Fibroblast of skin of left quadriceps (primary cell): ENCODE measurements at places on chromosomes 4 and X.
A peak's percentile ranks its signal among the peaks of the same experiment; 100 is the strongest.

DNA sequence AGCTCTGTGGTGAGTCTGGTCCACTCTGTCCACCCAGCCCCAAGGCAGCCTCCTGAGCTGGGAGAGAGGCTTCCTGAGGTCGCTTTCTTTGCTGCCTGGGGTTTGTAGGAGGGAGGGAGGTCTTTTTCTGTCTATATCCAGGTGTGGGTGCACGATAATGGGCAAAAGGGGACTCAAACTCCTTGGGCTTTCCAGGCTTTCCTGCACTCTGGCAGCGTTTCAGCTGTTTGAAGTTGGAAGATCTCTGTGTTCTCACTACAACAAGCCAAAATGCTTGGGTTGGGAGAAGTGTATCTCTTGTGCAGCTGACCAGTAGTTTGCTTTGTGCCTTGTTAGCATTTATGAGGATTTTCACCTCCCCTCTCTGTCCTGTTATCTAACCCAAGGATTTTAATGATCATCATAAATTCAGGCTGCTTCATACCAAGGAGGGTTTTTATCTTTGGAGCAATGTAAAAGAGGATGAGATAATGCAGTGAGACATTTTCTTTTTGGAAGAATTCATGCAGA lies 126.3 kb downstream of the REPS2 start:
- no peak for DNase-seq

- no peak for DNase-seq
Observed at GRCh38 chrX:74438764-74439163, 17.5 kb downstream of the SLC16A2 start.

- DNase-seq: peak; percentile 94
Observed at GRCh38 chrX:134603806-134604700, 54.2 kb downstream of the PLAC1 start.

DNA sequence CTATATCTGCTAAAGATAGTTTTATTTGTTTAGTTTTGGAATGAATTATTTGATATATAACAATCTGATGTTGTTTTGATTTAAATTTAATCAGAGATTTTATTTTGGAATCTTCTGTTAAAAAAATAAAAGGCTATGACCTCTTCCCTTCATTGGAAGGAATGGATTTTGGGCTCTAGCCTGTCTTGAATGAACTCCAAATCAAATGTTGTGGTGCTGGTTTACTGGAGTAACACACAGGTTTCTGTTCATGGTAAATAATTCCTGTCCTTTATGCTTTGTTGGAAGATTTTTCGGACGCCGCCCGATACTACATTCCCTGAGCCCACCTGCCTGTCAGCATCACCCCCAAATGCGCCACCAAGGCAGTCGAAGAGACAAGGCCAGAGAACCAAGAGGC lies 291.1 kb downstream of the ARHGAP10 start:
- DNase-seq: no peak

- no peak for DNase-seq
Observed at GRCh38 chr4:17206829-17207801, 304.8 kb downstream of the QDPR start.

DNA sequence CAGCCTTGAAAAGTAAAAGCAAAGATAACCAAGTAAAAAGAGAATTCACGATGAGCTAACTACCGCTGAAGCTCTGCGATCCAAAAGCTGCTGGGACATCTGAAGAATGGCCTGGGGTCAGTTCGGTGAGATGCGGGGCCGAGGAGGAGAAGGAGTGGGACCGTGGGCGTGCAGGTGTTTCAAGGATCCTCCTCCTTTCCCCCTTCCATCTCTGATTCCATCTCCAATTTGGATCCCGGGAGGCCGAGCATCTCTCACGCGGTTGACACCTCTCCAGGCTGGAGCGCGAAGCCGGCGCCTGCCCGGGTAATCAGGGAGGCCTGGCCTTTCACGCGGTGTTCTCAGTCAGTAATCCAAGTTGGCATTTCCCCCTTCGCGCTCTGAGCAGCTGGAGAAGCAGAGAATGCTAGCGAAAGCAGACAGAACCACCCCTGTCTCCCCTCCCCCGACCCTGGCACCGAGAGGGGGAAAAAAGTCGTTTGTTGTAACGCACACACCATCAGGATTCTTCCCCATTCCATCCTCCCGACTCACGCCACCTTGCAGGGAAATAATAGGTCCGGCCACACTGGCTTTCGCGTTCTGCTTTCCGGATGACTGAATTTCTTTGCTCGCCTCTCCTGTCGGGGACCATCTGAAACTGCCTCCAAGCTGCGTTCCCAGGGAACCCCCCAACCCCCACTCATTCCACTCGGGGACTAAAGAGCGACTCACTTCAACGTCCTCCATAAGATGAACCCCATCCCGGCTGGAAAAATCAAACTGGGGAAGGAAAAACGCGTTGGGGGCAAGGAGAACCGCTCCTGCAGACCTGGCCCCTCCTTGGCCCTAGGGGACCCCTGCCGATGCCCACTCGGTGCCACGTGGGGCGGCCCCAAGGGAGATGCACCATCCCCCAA lies 6.5 kb downstream of the NEUROG2 start:
- no peak for DNase-seq

GRCh38 chrX:38225093-38225492 lies 4.4 kb upstream of the SRPX start:
- DNase-seq: no peak

DNA sequence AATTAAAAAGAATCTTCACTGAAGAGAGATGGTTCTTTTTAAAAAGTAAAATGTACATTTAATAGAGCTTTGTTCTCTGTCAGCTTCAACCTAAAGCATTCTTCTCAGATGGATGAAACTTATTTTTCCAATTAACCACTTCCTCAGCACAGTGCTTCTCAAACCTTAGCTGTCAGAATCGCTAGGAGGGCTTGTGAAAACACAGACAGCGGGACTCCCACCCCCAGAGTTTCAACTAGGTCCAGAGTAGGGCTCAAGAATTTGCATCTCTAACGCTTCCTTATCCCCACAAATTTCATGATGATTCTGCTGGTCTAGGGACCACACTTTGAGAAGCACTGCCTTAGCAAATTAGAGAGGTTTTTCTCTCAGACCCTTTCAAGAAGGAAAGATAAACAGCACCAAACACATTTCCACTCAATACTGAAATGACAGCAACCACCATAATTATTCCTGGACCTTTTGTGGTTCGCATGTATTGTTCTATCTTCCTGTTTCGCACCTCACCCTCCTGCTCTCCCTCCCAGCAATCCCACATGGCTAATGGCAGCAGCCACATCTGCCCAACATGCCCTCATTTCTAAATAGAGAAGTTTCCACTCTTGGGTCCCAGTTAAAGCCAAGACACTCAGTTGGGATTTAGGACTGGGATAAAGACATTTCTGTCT lies 73.2 kb downstream of the ZNF827 start:
- no peak for DNase-seq

DNA sequence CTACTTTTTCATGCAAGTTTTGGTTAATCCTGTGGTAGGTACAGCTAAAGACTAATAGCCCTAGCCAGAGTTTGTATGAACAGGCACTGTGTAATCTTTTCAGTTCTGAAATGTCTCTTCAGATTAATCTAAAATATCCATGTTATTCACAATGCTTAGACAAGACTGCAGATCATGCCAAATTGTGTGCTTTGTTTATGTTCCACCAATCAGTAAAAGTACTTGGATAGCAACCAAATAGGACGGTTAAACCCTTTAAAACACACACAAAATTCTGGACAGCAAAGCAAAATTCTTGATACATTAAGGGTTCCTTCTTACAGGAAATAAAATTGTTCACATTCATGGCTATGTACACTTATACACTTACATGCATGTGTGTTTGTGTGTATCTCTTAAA lies 139.1 kb downstream of the KLHL13 start:
- no peak for DNase-seq

DNA sequence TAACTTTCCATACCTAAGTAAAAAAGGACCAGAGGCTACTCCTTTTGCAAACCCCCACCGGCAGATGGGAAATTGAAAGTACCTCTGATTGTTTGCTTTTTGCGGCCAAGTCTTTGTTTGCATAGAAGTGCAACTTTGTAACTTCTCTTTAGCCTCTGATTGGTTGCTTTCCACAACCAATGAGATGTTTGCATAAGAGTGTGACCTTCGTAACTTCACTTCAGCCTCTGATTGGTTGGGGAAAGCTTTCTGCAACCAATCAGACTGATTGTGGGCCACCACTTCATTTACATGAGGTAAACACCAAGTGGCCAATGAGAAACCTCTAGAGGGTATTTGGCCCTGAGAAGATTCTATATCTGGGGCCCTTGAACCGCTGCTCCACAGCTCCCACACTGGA lies 48.8 kb upstream of the PGRMC1 start:
- DNase-seq: no peak

DNA sequence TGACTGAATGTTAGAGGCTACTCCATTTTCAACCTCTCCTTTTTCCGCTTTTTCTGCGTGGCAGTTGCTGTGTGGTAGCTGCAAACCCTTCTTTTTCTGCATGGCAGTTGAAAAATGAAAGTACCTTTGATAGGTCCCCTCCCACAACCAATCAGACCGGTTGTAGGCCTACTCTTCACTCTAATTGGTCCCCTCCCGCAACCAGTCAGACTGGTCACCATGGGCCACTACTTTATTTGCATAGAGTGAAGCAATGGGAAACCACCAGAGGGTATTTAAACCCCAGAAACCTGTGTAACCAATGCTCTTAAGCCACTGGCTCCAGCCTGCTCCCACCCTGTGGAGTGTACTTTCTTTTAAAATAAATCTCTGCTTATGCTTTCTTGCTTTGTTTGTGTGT lies 877.8 kb downstream of the FAM133A start:
- no peak for DNase-seq

DNA sequence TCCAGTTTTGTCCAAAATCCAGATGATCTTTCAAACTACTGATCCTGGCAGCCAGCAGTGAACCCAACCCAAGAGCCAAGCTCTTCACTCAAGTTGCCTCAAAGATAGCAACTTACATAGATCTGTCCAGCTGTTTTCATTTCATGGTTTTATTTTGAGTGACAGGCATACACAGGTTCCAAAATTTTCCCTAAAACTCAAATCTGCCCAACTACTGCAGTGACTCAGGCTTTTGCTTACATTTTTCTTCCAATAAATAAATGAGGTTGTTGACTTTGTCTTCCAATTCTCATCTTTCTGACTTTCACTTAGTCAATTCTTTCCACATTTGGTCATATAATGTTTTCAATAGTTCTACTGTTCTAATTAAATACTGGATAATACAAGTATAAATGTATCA lies 158.8 kb downstream of the TECRL start:
- no peak for DNase-seq

DNA sequence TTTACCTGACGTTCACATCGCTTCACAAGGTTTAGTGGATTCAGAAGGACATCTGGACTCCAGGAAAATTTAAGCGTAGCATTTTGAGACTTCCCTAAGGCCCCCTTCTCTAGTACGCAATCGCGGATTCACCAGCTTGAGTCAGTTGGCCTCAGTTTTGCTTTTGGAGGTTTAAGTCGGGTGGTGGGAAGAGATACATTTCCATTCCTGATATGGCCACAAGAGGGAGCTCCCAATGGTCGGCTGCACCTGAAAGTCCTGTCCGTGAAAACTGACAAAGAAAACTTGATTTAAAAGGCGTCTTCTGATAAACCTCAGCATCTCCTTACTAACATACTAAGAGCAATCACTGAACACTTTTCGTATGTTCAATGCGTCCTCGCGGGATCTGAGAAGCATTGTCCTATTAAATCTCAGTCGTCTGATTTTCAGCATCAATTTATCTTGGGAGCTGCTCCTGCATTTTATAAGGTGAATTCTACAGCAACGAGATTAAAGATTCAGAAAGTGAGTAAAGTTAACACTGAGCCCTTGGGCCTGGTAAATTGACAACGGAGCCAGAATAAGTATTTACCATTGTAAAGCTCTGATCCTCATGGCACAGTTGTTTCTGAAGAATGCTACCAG lies 50.6 kb downstream of the LGI2 start:
- DNase-seq: peak; percentile 67

- no peak for DNase-seq
Observed at GRCh38 chr4:167233685-167234315, 494 bp downstream of the SPOCK3 start.

GRCh38 chr4:145545538-145546174 lies 64.0 kb downstream of the SMAD1 start:
- peak; percentile 89 for DNase-seq
